Placental pericyte (primary cell): ENCODE measurements at places on chromosomes 6 and 20. TPM values are rescaled to one million over a fixed set of nuclear protein-coding genes. Genes with fewer than 3 reads are reported as not detected.

PPIL4 gene
- total RNA-seq = 31.2 and 33.7 TPM in 2 replicates

SIRPB1 gene
- total RNA-seq = 1.4 and 2.2 TPM in 2 replicates

TMC2 gene
- total RNA-seq = not detected in 2 replicates

FOXF2 gene
- 3.1 and 4.6 TPM in 2 replicates for total RNA-seq

BHLHE23 gene
- total RNA-seq = not detected in 2 replicates

OR11A1 gene
- total RNA-seq = not detected in 2 replicates

SPDEF gene
- not detected in 2 replicates for total RNA-seq

LKAAEAR1 gene
- total RNA-seq = 0.43 TPM in 1 of 2 replicates, not detected in the other

ZGPAT gene
- 20.6 and 24.9 TPM in 2 replicates for total RNA-seq

C20orf202 gene
- not detected in 2 replicates for total RNA-seq

ZNF334 gene
- total RNA-seq = 1.1 and 4.6 TPM in 2 replicates

GSTA2 gene
- not detected in 2 replicates for total RNA-seq

CALHM6 gene
- 0.29 and 0.44 TPM in 2 replicates for total RNA-seq

KCNQ5 gene
- total RNA-seq = 6.0 and 8.1 TPM in 2 replicates

MUC22 gene
- total RNA-seq = not detected in 2 replicates

MCCD1 gene
- not detected in 2 replicates for total RNA-seq

CFAP61 gene
- not detected in 2 replicates for total RNA-seq

SLC17A1 gene
- not detected in 2 replicates for total RNA-seq

FAM209A gene
- not detected in 2 replicates for total RNA-seq

AKAP12 gene
- total RNA-seq = 46.8 and 74.4 TPM in 2 replicates

SLC22A16 gene
- total RNA-seq = not detected in 2 replicates

NOX3 gene
- total RNA-seq = under 0.01 TPM in 1 of 2 replicates, not detected in the other

DOK5 gene
- total RNA-seq = 0.14 and 0.66 TPM in 2 replicates

GTSF1L gene
- total RNA-seq = not detected in 2 replicates

XKR7 gene
- total RNA-seq = not detected in 2 replicates

GSTA1 gene
- not detected in 2 replicates for total RNA-seq

FLRT3 gene
- 4.4 and 43.1 TPM in 2 replicates for total RNA-seq

PRL gene
- not detected in 2 replicates for total RNA-seq

PHACTR2 gene
- 56.9 and 88.5 TPM in 2 replicates for total RNA-seq

SOX12 gene
- total RNA-seq = 10.1 and 10.3 TPM in 2 replicates

SCP2D1 gene
- total RNA-seq = not detected in 2 replicates

MYLK2 gene
- total RNA-seq = 0.57 TPM in 1 of 2 replicates, not detected in the other

PAX1 gene
- total RNA-seq = not detected in 2 replicates

ROS1 gene
- under 0.01 TPM in 2 replicates for total RNA-seq

NKX2-2 gene
- not detected in 2 replicates for total RNA-seq

PCSK2 gene
- total RNA-seq = not detected in 2 replicates

ZNF391 gene
- under 0.01 and 0.14 TPM in 2 replicates for total RNA-seq

BFSP1 gene
- 3.9 and 4.7 TPM in 2 replicates for total RNA-seq

FAM162B gene
- total RNA-seq = 25.5 TPM in 1 of 2 replicates, not detected in the other

HLA-DQA2 gene
- not detected in 2 replicates for total RNA-seq

PPT2 gene
- total RNA-seq = 25.8 and 46.8 TPM in 2 replicates

EPB41L2 gene
- 30.6 and 67.4 TPM in 2 replicates for total RNA-seq

ADGRG6 gene
- 11.4 and 35.4 TPM in 2 replicates for total RNA-seq

ISM1 gene
- total RNA-seq = 0.29 TPM in 1 of 2 replicates, not detected in the other

CLDN20 gene
- not detected in 2 replicates for total RNA-seq

OPN5 gene
- total RNA-seq = not detected in 2 replicates

LY6G6F gene
- total RNA-seq = not detected in 2 replicates

RIPPLY2 gene
- not detected in 2 replicates for total RNA-seq

RIN2 gene
- total RNA-seq = 38.3 and 139 TPM in 2 replicates

SLC18B1 gene
- 3.1 and 3.6 TPM in 2 replicates for total RNA-seq

CAP2 gene
- total RNA-seq = 23.6 and 35.4 TPM in 2 replicates

CRISP2 gene
- total RNA-seq = not detected in 2 replicates

FAM83C gene
- not detected in 2 replicates for total RNA-seq

LRRC73 gene
- total RNA-seq = 0.57 and 0.66 TPM in 2 replicates
